ENCODE measurements at places on chromosomes 11 and 22. TPM values are rescaled to one million over a fixed set of nuclear protein-coding genes. Genes with fewer than 3 reads are reported as not detected.

DNA sequence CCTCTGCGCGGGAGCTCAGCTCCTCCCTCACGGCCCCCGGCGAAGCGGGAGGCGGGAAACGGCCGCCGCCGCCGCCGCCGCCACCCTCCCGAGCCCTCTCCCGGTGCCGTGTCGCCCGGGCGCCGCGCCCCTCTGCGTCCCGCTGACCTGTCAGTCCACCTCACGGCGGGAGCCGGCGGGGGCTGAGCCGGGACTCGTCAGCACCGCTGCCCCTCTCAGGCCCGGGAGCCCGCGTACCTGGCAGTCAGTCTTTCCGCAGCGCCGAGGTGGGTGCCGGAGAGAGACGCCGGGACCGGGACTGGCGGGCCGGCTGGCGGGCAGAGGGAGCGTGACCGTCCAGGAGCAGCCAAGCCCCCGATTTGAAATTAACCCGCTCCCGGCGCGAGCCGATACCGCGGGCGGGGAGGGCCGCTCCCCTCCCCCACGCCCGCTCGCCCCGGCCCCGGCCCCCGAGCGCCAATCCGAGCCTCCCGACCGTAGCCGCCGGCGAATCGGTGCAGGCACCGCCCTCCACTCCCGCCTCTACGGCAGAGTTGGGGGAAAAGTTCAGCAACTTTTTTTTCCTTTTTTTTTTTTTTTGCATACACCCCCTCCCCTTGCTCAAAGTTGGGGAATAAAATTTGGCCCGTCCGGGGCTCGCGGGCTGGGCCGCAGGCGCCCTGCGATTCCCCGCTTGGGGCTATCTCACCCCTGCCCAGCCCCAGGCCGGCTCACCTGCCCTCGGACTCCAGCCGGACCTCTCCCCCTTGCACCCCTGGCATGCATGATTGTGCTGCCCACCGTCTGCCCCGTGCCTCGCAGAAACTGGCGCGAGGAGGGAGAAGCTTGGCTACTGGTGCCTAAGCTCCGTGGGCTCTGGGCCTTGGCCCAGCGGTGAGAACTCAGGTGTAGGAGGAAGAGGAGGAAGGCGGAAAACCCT, 774 bp upstream of the E2F8 start:
- DNase-seq, result no peak

DNA sequence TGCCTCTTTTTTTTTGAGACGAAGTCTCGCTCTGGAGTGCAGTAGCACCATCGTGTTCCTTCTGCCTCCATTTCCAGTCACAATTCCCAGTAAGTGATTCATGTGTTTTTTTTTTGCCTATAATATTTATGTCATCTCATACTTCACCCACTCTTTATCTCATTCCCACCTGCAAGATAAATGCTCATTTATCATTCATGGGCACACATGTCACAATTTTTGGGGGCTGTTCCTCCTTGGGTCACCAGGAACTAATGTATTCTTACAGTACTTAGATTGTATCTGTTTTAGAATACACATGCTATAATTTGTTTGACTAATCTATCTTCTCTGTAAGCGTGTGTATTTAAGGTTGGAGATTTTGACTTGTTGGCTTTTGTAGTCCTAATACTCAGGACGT, 222.7 kb downstream of the SWAP70 start:
- DNase-seq, result no peak

DNA sequence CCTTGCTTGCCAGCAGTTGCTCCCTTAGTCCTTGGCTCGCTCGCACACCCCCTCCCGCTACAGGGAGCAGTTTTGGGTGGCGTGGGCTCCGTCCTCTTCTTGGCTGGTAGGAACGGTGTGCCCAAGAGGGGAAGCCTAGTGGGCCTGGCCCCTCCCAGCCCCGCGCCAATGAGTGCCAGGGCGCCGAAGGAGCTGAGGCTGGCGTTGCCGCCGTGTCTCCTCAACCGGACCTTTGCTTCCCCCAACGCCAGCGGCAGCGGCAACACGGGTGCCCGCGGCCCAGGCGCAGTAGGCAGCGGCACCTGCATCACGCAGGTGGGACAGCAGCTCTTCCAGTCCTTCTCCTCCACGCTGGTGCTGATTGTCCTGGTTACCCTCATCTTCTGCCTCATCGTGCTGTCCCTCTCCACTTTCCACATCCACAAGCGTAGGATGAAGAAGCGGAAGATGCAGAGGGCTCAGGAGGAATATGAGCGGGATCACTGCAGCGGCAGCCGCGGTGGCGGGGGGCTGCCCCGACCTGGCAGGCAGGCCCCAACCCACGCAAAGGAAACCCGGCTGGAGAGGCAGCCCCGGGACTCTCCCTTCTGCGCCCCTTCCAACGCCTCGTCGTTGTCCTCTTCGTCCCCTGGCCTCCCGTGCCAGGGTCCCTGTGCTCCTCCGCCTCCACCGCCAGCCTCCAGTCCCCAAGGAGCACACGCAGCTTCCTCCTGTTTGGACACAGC, 1.6 kb downstream of the C11orf87 start:
- DNase-seq, result no peak

- no peak for DNase-seq
Observed at GRCh38 chr11:71305041-71305440, 52.7 kb upstream of the SHANK2 start.

DNA sequence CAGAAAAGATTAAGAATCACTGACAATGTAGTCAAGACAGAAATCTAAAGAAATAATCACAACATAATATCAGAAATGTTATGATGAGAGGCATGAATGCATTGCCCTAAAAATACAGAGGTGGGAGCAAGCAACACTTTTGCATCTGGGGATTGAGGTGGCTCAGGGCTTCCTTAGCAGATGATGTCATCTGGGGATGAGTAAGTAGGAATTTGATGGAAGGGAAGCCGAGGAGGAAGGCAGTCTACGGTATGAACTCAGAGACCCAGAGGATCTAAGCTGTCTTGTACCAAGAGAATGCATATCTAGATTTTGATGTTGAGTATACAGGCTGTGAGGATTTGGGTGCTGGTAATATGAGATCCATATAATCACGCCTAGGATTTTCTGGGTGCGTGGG, 193.0 kb upstream of the SNX19 start:
- DNase-seq, result no peak

DNA sequence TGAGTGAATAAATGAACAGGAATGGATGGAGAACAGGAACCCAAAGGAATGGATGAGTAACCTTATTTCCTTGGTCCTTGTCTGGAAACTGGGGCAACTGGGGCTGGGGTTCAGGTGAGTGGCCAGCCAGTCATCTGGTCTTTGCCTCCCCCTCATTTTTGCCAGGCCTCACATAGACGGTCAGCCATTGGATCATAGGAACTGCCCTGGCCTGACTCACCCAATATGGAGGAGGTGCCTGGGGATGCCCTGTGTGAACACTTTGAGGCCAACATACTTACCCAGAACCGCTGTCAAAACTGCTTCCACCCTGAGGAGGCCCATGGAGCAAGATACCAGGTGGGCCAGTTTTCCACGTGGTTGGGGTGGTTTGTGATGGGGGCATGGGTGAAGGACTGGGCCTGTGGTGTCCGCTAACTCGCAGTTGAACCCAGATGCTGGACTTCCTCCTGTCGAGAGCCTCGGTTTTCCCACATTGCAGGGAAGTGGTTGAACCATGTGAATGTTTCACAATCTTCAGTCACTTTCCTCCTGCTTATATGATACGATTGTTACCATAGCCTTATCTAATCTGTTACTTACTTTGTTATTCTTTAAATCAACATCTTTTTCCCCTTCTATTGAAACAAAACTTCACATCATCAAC, 4.4 kb downstream of the TRIOBP start:
- DNase-seq, result no peak

DNA sequence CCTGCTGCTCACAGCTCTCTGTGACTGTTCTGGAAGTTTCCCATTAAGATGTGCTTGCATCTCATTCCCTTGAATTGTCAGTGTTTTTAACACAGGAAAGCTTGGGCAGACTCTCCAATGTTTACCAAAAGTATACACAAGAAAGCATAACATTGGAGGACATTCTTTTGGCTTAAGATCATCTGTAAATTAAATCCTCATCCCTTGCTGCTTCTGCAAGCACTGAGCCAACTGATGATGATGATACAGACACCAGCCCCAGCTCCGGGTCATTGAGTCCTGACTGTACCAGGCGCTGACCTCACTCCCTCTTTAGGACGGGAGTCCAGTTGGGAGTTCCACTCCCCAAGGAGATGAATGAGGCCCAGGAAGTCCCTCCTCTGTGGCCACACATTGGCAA, 23.8 kb downstream of the CD82 start:
- DNase-seq, result peak; percentile 65

GRCh38 chr11:57566005-57566904, 1.2 kb downstream of the UBE2L6 start:
- peak; percentile 35 for DNase-seq

- DNase-seq, result no peak
Observed at GRCh38 chr11:122750049-122750448, 88.3 kb upstream of the CRTAM start.

DNA sequence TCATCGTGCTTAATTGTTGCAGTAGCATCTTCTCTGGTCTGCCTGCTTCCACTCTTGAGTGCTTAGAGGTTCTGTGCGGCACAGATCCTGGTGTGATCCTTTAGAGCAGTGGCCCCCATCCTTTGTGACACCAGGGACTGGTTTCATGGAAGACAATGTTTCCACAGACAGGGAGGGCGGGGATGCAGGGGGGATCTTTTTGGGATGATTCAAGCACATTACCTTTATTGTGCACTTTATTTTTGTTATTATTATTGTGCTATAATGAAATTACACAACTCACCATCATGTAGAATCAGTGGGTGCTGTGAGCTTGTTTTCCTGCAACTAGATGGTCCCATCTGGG, 76.8 kb upstream of the SHANK2 start:
- DNase-seq, result no peak

DNA sequence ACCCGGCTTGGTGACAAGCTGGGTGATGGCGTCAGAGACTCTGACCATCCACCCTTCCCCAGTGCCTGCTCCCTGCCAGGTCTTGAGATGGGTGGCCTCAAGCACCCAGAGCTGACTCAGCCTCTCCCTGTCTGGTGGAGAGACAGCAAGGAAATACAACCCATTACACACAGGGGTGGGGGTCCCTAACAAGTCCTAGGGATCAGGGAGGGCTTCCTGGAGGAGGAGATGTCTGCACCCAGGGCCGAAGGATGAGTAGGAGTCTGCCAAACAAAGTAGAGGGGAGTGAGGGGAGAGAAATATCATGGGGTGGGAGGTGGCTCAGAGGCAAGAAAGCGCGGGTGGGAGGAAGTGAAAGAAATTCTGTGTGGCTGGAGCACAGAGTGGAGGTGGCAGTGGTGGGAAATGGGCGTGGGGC, 6.8 kb downstream of the MAFF start:
- no peak for DNase-seq

DNA sequence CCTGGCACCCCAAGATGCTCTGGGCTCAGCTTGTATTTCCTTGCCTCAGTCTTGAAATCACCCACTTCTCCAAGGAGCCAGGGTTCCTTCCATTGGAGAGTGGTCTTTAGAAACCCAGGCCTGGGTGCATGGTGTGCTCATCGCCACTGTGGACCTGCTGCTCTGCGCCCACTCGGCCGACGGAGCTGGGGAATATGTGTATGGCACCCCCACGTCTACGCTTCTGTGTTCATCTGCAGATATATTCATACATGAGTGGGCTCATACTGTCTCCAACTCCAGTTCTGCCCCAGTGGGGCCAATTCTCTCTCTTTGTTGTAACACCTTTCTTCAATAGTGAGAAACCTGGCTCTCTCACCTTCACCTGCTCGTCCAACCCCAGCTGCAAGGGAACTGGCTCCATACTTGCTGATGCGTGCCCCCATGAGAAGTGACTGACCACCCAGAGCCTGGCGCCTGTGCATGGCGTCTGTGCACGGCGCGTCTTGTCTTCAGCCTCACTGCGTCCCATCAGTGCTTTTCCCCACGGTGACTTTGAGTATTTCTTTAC, 39.8 kb downstream of the KCNQ1 start:
- DNase-seq, result no peak

GRCh38 chr11:91686281-91686680, 538.3 kb upstream of the FAT3 start:
- no peak for DNase-seq

GRCh38 chr22:29388759-29389090, 355 bp upstream of the AP1B1 start:
- no peak for DNase-seq

DNA sequence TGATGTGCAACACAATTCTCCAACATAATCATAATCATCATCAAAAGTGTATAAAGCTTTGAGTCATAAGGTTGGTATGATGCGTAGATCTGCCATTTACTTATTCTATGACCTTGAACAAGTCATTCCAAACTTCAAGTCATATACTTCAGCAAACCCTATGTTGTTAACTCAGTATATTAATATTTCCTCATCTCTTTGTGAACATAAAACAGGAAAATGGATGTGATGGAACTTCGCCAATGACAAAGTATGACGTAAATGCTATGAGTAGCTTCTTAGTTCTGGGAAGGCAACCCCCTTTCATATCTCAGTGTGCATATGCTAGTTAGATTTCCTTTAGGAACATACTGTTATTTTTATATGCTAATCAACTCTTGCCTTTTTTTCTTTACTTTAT, 102.7 kb upstream of the ANO3 start:
- no peak for DNase-seq

GRCh38 chr22:25692397-25693267, 49.4 kb upstream of the MYO18B start:
- no peak for DNase-seq

- DNase-seq, result no peak
Observed at GRCh38 chr11:86889001-86889341, 66.2 kb downstream of the FZD4 start.

GRCh38 chr11:125251956-125252355, 87.4 kb downstream of the PKNOX2 start:
- no peak for DNase-seq

DNA sequence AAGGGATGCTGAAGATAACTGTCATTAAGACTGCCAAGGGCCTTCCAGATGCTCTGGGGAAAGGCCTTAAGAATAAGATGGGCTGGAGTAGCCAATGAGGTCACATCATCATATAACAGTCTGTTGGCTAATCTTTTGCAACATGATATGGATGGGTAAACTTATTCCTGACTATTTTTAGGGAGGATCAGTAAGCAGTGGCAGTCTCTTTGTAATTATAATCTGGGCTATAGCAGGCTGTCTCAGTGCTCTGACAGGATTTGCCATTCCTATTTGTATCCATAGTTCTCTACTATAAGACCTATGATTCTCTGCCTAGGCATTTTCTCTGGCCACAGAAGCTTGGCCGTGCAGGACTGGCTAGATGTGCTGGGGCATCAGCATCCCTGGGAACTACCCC, 16.1 kb upstream of the CALCB start:
- no peak for DNase-seq

GRCh38 chr11:14312736-14313438, 46.1 kb downstream of the RRAS2 start:
- DNase-seq, result no peak

- no peak for DNase-seq
Observed at GRCh38 chr11:111912535-111912934, at the start of gene HSPB2. TSS of gene HSPB2 (plus strand) at chr11:111912734. CDS start at chr11:111912830, 96 bp downstream.

Gene OR51B5
- not detected for total RNA-seq

Gene TECTA
- 0.78 TPM for total RNA-seq

Gene LDHAL6A
- total RNA-seq, result not detected

Gene DEPDC7
- total RNA-seq, result 2.5 TPM

Gene KCNK4
- total RNA-seq, result not detected

Gene DEFB131B
- total RNA-seq, result not detected

Gene P2RY6
- total RNA-seq, result 0.41 TPM

Gene MIAT
- total RNA-seq, result not detected

Gene APOA5
- total RNA-seq, result not detected

Gene B4GAT1
- total RNA-seq, result 65.4 TPM

Gene ZBTB44
- 25.5 TPM for total RNA-seq

Gene SLC15A3
- not detected for total RNA-seq

Gene A4GALT
- total RNA-seq, result 8.3 TPM

Gene SPON1
- 1.1 TPM for total RNA-seq

Gene TYR
- total RNA-seq, result not detected

Gene PIWIL4
- total RNA-seq, result 0.95 TPM
